ENCODE measurements at places on chromosomes 11 and 22. TPM values are rescaled to one million over a fixed set of nuclear protein-coding genes. Genes with fewer than 3 reads are reported as not detected.

TBX10 gene
- total RNA-seq, result not detected

TMEM191C gene
- total RNA-seq, result 1.1 TPM

DLG2 gene
- 1.4 TPM for total RNA-seq

CDCA5 gene
- total RNA-seq, result 13.4 TPM

MB gene
- 0.85 TPM for total RNA-seq

GP1BB gene
- total RNA-seq, result 0.77 TPM

DMC1 gene
- total RNA-seq, result 4.2 TPM

MUC5B gene
- not detected for total RNA-seq

P4HA3 gene
- 47.9 TPM for total RNA-seq

OR51E1 gene
- not detected for total RNA-seq

ENTHD1 gene
- under 0.01 TPM for total RNA-seq

ZMAT5 gene
- 20.9 TPM for total RNA-seq

BAIAP2L2 gene
- total RNA-seq, result 1.7 TPM

PKDREJ gene
- not detected for total RNA-seq

LIPT2 gene
- 1.5 TPM for total RNA-seq

TENM4 gene
- 16.6 TPM for total RNA-seq

ZP1 gene
- total RNA-seq, result 4.2 TPM

PRR5L gene
- 11.1 TPM for total RNA-seq

CABP2 gene
- not detected for total RNA-seq

SAA2 gene
- total RNA-seq, result 1.5 TPM

MS4A3 gene
- total RNA-seq, result not detected

MOGAT2 gene
- not detected for total RNA-seq

PLAAT3 gene
- 9.0 TPM for total RNA-seq

RNF121 gene
- total RNA-seq, result 38.6 TPM

UBQLNL gene
- total RNA-seq, result not detected

FOLH1 gene
- total RNA-seq, result 0.28 TPM

GAS2L1 gene
- 12.5 TPM for total RNA-seq

APOA4 gene
- not detected for total RNA-seq

CHRNA10 gene
- total RNA-seq, result 0.56 TPM

SYT9 gene
- under 0.01 TPM for total RNA-seq

JOSD1 gene
- 74.7 TPM for total RNA-seq

SHISA8 gene
- not detected for total RNA-seq

ZNF195 gene
- total RNA-seq, result 16.7 TPM

SYNGR1 gene
- total RNA-seq, result 14.9 TPM

KLHL35 gene
- 6.2 TPM for total RNA-seq

UCP3 gene
- 0.38 TPM for total RNA-seq

AGBL2 gene
- 0.58 TPM for total RNA-seq

A4GALT gene
- total RNA-seq, result 20.9 TPM

TBX1 gene
- total RNA-seq, result 0.85 TPM

TSSC4 gene
- total RNA-seq, result 67.9 TPM

EXPH5 gene
- total RNA-seq, result under 0.01 TPM

C11orf24 gene
- 36.6 TPM for total RNA-seq

RHOD gene
- 6.2 TPM for total RNA-seq

TMEM9B gene
- total RNA-seq, result 62.0 TPM

DGCR6 gene
- total RNA-seq, result 0.19 TPM

SERPIND1 gene
- total RNA-seq, result not detected

CYTH4 gene
- total RNA-seq, result under 0.01 TPM

GLB1L2 gene
- total RNA-seq, result 0.28 TPM

CPT1B gene
- total RNA-seq, result 3.9 TPM

ADAMTS8 gene
- total RNA-seq, result 0.28 TPM

CLDN5 gene
- total RNA-seq, result 2.8 TPM

OR6T1 gene
- not detected for total RNA-seq

MPPED2 gene
- not detected for total RNA-seq
